Stimulated activated CD8-positive, alpha-beta memory T cell treated with anti-CD3 and anti-CD28 coated beads, Interleukin-7, amount 100 ng/mL, for 4 hours (primary cell): ENCODE measurements at places on chromosomes 5 and 9.

DNA sequence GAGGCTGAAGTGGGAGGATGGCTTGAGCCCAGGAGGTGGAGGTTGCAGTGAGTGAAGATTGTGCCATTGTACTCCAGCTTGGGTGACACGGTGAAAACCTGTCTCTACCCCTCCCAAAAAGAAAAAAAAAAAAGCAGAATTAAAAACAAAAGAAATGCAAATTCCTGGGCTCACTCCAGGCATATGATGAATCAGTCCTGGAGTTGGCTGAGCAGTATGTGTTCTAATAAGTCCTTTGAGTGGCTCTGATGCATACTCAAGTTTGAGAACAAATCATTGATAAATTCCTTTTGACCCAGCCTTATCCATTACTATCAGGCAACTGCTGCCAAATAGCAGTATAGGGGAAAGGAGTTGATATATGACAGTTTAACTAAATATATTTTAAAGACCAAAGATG is 28.3 kb downstream of the UHRF2 start:
- DNase-seq: no peak

GRCh38 chr5:109762821-109763220 is 73.1 kb downstream of the MAN2A1 start:
- no peak for DNase-seq

GRCh38 chr5:131406975-131407638 is 143.3 kb downstream of the CDC42SE2 start:
- DNase-seq: no peak

- DNase-seq: no peak
Measured at GRCh38 chr9:135667463-135668001, 4.4 kb downstream of the LCN9 start.

GRCh38 chr9:86454701-86455615 is 100.7 kb upstream of the TUT7 start:
- no peak for DNase-seq

DNA sequence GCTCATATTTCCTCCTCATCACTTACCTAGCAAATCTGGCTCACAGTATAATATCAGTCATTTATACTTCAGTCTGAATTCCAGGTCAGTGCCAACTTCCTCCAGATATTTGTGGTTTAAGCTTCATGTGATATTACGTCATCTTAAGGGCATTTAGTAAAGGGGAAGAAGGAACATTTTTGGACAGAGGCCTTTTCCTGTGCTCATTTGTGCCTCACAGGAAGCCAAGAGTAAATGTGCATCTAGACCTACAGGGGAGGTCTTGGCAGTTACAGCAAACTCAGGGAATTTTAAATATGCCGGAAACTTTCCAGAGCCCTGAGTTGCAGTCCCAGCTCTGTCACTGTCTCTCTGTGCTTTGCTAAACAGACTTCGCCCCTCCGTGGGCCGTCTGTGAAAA is 12.3 kb upstream of the KCNIP1 start:
- DNase-seq: no peak

DNA sequence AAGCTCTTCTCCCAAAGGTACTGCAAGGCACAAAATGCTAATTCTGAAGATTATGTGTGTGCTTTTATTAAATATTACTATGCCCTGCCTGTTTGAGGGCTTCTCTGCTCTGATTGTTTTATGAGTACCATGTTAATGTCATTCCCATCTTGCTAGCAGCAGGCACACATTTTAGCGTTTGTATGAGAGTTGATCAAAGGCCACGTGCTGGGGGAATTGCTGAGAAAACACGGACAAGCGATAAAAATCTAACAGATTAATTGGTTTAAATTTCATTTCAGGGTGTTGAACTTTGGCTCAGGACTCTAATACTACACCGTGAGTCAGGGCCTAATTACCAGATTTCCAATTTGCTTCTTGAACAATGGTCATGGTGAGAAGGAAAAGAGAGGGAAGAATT is 298.4 kb downstream of the EBF1 start:
- no peak for DNase-seq

DNA sequence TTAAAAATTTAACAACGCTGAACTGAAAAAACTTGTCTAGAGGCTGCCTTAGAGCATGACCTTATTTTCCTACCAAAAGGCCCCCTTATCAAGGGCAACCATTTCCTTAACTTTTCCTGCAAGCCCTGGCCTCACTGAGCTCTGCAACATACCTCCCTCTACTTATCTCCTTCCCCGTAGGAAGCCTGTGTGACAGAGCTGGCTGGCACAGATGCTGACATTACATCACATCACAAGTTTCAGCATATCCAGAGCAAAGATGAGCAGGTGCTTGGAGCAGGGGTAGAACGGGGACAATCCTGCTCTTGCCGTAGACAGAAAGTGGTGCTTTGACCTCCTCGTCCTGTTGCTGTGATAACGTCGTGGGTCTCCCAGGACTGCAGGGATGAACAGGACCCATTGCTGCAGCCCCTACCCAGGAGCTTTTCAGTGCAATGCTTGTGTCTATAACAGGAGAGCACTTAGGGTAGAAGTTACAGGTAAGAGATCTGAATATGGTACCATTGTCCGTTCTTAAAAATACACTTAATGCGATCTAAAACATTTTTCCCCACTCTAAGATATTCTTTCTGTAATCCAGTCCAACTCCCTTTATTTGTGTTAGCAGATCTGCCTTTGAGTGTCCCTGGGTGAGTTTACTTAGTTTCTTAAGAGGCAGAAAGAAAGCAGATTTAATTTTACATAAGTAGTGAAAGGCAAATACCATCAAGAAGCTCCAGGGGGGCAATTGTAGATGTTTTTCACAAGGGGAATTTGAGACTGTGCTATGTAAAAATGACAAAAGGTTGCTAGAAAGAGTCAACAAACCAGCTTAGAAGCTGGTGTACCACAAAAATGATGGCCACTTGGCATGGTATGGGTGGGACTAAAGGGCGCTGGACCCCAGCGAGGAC is 101.9 kb upstream of the EFNA5 start:
- no peak for DNase-seq

DNA sequence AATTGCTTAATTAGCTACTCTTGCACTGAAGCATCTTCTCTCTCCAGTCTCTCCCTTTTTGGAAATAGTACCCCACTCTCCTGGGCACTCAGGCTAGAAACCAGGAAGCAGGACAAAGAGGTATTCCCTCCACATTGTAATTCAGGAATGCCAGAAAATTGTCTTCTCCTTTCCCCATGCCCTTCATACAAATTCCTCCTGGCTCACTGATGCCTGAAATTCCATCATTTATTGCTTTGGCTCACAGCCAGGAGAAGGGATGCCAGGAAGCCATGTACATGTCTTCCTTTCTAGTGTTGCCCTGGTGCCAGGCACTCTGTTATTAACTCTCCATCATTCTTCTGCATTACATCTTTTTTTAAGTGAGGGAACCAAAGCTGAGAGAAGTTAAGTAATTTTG is 716.5 kb upstream of the C9orf72 start:
- no peak for DNase-seq

DNA sequence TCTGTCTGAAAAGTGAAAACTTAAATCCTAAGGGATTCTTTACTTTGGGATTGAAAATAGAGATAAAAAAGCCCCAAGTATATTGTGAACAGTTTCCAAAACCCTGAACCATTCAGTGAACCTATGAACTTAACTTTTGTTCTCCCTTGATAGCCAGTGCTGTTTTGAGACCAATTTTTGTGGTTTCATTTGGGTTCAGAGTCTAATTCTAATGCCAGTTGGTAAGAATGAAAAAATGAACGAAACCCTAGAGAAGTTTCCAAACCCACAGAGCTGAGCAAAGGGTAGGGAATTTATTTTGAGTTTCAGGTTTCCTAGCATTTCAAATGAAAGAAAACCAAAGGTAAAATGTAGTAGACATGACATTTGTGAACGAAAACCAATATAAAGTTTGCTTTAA is 1366.8 kb downstream of the EFNA5 start:
- no peak for DNase-seq

DNA sequence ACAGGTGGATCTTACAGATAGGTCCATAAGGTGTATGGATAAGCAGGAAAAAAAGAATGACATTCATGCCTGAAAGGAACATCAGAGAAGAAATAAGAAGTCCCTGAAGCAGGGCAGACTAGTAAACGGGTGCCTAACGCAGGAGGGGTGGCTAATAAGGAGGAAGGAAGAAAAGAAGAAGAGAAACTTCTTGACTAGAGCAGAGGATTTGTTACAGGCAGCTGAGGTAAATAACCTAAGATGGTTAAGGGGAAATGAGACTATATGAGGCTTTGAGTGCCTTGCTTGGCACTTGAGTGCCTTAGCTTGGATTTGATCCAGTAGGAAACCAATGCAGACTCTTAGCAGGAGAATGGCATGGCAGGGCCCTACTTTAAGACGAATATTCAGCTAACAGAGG is 313.5 kb upstream of the PDE4D start:
- no peak for DNase-seq

DNA sequence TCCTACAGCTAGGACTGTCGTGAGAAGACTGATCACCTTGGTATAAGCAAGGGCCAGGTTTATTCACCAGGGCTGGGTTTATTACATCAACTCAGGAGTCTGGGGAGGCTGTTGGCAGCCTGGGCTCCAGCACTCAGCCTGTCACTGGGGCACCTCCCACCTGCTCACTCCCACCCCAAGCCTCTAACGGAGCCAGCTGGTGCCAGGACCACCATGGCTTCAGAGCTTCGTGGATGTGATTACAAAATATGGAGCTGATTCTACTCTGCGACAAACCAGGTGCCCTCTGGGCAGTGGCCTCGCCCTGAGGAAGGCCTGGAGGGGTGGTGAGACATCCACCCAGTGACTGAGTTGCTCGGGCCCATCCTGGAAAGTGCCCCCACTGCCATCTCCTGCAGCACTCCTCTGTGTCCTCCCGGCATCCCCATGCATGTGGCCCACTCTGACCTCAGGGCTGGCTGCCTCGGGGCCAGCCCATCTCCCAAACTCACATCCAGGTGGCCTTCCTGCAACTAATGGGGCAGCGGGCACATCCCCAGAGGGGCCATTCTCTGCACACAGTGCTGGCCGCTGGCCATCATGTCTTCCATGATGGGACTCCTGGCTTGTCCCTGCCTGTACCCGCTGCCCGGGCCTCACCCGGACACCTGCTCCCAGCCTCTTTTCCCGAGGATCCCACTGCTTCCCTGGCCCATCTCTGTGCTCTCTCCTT is 49.6 kb downstream of the SECISBP2 start:
- no peak for DNase-seq

GRCh38 chr5:39441838-39442237 is 17.1 kb upstream of the DAB2 start:
- no peak for DNase-seq
